Stimulated activated CD8-positive, alpha-beta memory T cell treated with anti-CD3 and anti-CD28 coated beads, Interleukin-12 subunit alpha, Interleukin-12 subunit beta, amount 100 ng/mL, for 1 hour (primary cell): ENCODE measurements at places on chromosomes 6 and 20.

DNA sequence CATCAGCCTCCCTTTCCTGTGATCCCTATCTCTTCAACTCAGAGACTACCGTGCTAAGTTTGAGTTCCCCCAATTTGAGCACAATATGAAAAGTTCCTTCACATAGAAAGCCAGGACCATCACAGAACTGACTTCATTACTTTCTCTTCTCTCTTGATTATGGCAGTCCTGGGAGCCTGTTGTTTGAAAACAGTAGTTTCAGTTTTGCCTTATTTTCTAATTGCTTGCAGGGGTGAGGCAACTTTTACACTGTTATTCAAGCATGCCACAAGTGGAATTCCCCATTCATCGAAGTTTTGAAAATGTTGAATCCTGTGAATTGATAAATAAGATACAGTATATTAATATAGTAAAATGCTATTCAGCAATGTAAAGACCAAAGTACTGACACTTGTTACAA lies 569.7 kb upstream of the MARCKS start:
- no peak for DNase-seq

- no peak for DNase-seq
Measured at GRCh38 chr6:44050872-44051505, 76.3 kb downstream of the MRPL14 start.

GRCh38 chr6:81761197-81761596 lies 8.7 kb upstream of the TENT5A start:
- no peak for DNase-seq

DNA sequence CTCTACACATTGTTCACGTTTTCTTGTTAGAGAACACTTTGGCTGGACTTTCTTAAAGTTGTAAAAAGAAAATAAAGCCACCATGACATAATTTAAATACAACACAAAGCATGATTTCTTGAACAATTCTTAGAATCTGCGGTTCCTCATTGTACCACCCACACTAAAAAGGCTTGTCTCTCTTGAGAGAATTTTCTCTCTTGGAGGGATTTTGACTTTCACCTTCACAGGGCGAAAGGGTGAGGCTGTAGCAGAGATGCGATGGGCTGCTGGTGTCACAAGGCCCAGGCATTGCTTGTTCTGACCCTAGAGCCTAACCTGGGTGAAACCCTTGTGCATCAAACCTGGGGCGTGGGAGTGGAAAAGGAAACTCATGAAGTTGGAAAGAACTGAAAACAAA lies 122.7 kb upstream of the RIPOR2 start:
- no peak for DNase-seq

DNA sequence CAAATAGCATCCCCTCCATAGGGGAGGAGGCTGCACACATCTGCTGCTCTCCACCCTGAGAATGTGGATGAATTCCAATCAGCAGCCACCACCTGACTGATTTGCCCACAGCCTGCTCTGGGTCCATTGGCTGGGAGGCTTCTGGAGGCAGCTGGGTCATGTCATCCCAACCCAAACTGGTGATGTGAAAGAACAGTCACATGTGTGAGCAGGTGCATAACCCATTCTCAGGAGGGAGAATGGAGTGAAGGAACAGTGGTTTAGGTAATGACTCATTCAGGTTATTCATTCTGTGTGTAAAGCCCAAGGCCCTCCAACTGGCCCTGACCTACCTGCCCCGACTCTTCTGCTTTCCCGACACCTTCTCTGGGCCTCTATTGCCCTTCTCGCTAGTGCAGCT lies 90.9 kb upstream of the GCM1 start:
- DNase-seq: no peak

DNA sequence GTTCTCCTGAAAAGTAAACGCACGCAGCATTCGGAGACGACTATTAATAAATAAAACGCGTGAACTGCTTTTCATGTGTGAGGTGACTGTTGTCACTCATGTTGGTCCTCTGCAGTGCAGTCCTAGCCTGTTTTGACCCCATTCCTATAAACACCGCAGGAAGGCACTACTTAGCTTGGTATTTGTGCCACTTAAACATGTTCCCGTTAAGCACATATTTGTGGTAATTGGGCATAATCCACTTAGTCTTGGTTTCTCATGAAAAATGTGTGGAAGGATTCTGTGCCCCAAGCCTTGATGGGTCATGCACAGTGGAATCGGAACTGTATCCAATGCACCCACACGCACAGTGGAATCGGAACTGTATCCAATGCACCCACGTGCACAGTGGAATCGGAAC lies 313.9 kb downstream of the THBS2 start:
- no peak for DNase-seq

DNA sequence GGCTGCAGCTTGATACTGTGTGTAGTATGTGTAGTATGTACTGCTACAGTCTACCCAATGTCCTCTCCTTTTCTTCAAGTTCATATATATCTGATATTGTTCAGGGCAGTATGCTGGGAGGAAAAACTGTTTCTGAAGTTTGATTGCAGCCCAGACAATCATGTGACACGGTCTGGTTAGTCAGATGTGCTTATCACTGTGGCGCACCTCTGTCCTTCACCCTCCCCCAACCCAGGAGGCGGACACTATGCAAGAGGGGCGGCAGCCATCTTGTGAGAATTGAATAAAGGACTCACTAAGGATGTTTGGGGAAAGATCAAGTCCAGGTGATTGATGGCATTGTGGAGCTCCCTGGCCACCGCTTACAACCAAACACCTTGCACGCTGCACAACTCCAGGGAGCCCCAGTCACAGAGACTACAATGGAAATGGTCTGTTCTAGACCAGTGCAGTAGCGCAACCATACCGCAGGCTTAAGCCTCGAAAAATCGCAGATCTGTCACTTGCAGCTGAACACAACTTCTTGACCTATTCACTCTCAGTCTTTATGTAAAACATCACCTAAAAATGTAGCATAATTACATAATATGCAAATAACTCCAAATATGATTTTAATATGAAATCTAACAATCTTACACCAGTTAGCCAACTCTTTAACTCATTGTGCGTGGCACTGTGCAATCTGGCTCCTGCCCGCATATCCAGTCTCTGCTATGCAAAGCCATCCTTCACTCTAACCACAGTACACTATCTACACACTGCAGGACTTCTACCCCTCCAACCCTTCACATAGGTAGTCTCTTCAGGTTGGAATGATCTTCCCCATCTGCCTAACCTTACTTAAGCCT lies 79.3 kb downstream of the VGLL2 start:
- DNase-seq: no peak

DNA sequence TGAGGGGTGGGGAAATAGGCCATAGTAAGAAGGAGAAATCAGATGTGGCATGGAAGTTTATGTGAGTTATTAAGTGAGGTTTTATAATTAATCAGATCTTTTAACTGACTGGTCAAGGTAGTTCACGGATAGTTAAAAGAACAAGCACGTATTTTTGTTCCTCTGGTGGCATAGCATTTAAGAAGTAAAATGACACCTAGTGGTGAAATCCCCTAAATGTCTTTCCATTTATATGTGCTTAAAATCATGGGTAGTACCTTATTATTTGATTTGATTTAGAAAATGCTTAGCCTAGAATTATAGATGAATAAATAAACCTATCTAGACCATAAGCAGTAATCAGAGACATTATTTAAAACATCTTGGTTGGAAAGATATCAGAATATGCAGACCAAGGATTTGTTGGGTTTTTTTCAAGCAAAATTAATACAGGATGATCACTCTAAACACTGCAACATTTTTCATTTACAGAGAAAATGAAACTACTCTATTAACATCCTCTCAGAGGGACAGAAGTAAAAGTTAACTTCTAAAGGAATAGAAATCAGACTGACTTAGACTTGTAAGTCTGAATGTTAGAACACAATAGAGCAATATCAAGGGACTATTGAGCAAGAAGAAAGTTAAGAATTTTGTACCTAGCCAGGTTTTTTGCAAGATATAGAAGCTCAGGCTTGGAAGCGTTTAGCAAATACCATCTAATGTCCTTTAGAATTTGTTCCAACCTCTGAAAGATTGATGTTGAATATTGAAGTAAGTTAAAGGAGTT lies 81.1 kb downstream of the STXBP5 start:
- DNase-seq: no peak

DNA sequence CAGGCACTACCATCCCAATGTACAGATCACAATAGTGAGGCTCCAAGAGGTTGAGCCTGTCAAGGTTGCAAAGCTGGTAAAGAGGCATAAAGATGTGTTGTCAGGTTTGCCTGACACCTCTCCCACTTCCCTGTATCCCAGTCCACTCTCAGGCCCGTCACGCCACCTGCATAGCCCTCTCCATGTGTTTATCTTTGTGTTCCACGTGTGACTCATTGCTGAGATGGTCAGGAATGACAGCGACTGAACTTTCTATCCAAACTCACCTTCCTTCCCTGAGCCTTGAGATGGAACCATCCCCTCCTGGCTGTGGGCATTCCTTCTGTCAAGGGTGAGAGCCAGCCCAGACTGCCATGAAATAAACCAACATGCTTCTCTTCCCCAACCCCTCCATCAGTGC lies 578.3 kb downstream of the PTPRT start:
- no peak for DNase-seq

GRCh38 chr6:87654122-87654521 lies 47.9 kb downstream of the AKIRIN2 start:
- no peak for DNase-seq

DNA sequence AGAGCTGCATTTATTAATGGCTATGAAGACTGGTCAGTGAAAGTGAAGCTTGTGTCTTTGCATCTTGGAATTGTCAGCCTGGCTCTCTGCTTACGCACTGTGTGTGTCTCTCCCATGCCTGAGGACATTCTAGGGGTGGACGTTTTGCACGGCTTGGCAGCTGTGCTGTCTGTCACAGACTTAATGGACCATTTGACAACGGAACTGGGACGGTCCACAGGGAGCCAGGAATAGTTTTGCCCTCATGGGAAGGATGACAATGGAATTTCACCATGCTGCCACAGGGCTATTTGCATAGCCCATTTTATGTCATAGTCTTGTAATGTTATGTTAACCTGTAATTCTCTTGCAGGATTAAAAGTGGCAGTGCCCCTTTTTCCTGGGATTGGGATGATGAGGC lies 44.7 kb downstream of the OR2B6 start:
- no peak for DNase-seq

- DNase-seq: no peak
Measured at GRCh38 chr6:73747289-73747688, 51.3 kb downstream of the CD109 start.

- no peak for DNase-seq
Measured at GRCh38 chr6:14444295-14444972, 326.9 kb downstream of the CD83 start.

DNA sequence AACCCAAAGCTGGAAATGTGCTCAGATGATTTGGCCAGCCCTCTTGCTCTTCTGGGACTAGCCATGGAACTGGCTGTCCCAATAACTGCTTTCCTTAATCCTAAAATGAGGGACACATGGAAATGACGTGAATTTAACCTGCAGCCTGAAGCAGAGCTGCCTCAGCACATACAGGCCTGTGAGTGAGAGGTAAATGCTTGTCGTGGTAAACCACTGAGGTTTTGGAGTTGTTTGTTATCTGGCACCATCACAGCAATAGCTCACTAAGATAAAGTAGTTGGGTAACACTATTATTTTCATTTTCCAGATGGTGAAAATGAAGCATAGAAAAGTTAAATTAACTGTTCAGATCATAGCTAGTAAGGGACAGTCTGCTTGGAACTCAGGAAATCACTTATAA lies 333.4 kb upstream of the CHD6 start:
- DNase-seq: no peak

GRCh38 chr6:118890997-118891790 lies 2.8 kb upstream of the ASF1A start:
- DNase-seq: no peak

GRCh38 chr20:1212607-1213396 lies 9.5 kb downstream of the C20orf202 start:
- DNase-seq: peak; percentile 57

GRCh38 chr6:22248513-22249308 lies 48.1 kb downstream of the PRL start:
- no peak for DNase-seq

GRCh38 chr6:157879034-157879872 lies 56.2 kb downstream of the SNX9 start:
- no peak for DNase-seq

- DNase-seq: no peak
Measured at GRCh38 chr20:1669304-1669703, 11.7 kb upstream of the SIRPG start.

GRCh38 chr6:41705311-41705995 lies 30.0 kb downstream of the TFEB start:
- no peak for DNase-seq

- DNase-seq: no peak
Measured at GRCh38 chr6:100575921-100576320, 111.2 kb upstream of the SIM1 start.

DNA sequence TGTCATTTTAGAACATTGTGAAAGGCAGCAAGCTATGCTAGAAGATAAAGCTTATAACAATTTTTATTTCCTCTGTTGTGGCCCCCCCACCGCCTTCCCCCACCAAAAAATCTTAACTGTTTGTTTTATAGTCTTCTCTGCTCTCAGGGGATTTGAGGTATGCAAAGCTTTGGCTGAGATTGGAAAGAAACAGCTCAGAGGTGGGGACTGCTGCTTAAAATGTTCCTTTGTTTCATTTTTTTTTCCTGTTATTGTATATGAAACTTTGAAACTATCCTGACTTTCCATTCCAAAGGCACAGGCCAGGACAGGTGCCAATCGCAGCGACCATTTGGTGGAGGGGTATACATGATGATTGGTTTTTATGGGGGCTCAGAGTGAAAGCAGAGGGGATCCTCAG lies 114.7 kb upstream of the PHACTR1 start:
- DNase-seq: no peak

GRCh38 chr6:114084327-114084890 lies 113.5 kb upstream of the HDAC2 start:
- DNase-seq: no peak

- no peak for DNase-seq
Measured at GRCh38 chr6:41713650-41714291, 21.6 kb downstream of the TFEB start.

- DNase-seq: no peak
Measured at GRCh38 chr20:2708073-2708415, 15.5 kb downstream of the EBF4 start.

GRCh38 chr20:16082051-16082550 lies 491.1 kb downstream of the KIF16B start:
- DNase-seq: no peak

DNA sequence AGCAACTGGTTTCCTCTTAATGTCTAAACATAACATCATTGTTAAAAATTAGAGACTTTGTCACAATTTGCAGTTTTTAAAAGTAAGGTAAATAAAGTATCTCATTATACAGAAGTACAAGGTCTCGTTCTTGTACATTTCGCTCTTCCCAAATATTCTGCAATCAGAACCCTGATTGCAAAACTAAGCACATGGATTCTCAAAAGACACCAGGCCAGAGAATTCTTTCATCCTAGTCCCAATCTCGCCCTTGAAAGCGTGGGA lies 355 bp upstream of the AKAP7 start:
- DNase-seq: no peak

GRCh38 chr6:148599967-148600426 lies 146.8 kb upstream of the UST start:
- no peak for DNase-seq

GRCh38 chr6:119348096-119348747 lies 1.3 kb downstream of the MAN1A1 start:
- no peak for DNase-seq
